ENCODE measurements at places on chromosomes 1 and 21.

- DNase-seq, result no peak
Measured at GRCh38 chr21:15667010-15667409, 62.8 kb upstream of the USP25 start.

GRCh38 chr1:93662481-93663207, 19.0 kb downstream of the BCAR3 start:
- DNase-seq, result no peak

DNA sequence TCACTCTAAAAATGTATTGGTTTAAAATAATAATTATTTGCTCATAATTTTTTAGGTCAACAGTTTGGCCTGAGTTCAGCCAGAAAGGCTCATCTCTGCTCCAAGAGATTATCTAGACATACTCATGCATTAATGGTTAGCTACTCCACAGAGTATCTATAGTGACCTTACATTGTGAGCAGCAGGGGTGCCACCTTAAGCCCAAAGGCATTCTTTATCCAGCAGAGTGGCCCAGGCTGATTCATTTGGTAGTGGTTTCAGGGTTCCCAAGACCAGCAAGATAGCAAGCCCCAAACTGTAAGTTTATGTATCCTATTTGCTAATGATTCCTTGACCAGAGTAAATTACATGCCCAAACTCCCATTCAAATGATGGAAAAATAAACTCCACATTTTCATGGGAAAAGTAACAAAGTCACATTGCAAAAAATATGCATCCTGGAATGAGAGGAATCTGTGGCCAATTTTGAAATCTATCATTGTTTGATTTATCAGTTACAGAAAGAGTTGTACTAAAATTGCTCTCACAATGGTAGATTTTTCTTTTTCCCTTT, 182.6 kb upstream of the KCNK2 start:
- no peak for DNase-seq

DNA sequence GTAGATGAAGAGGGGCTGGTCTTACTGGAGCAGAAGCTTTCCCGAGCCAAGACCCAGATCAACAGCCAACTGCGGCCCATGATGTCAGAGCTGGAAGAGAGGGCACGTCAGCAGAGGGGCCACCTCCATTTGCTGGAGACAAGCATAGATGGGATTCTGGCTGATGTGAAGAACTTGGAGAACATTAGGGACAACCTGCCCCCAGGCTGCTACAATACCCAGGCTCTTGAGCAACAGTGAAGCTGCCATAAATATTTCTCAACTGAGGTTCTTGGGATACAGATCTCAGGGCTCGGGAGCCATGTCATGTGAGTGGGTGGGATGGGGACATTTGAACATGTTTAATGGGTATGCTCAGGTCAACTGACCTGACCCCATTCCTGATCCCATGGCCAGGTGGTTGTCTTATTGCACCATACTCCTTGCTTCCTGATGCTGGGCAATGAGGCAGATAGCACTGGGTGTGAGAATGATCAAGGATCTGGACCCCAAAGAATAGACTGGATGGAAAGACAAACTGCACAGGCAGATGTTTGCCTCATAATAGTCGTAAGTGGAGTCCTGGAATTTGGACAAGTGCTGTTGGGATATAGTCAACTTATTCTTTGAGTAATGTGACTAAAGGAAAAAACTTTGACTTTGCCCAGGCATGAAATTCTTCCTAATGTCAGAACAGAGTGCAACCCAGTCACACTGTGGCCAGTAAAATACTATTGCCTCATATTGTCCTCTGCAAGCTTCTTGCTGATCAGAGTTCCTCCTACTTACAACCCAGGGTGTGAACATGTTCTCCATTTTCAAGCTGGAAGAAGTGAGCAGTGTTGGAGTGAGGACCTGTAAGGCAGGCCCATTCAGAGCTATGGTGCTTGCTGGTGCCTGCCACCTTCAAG, 57.3 kb downstream of the LAMC2 start:
- DNase-seq, result no peak

DNA sequence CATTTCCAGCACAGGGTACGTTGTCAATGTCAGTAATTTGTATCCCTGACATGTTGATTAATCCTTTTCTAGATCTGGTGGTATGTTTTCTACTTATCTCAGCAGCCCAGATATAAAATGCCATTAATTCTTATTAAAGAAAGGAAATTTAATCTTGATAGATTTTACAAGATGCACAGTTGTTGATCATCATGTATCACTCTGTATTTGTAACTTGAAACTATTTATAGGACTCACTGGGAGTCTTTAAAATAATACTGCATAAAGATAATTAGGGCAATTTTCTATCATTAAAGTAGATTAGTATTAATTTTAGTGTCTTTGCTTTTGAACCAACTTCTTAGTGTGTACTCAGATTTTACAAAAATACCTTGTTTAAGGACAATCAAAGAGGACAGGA, 84.9 kb downstream of the GREM2 start:
- DNase-seq, result no peak

DNA sequence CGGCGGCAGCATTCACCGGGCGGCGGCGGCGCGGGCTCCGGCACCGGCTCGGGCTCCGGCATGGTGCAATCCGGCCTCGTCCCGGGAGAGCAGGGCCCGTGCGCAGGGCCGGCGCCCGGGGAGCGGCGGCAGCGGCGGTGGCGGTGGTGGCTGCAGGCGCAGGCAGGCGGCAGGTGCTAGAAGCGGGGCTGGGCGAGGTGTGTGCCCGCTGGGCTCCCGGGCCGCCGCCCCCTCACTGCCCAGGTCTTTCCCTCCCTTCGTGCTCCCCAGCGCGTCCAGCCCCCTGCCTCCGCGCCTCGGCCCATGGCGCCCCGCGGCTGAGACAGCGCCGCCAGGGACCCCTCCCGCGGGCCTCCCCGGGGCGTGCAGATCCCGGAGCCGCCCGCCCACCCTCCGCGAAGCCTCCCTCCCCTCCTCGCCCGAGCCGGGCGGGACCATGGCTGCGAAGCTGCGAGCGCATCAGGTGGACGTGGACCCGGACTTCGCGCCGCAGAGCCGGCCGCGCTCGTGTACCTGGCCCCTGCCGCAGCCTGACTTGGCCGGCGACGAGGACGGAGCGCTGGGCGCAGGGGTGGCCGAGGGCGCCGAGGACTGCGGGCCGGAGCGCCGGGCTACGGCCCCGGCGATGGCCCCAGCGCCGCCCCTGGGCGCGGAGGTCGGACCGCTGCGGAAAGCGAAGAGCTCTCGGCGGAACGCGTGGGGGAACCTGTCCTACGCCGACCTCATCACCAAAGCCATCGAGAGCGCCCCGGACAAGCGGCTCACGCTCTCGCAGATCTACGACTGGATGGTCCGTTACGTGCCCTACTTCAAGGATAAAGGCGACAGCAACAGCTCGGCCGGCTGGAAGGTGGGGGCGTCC, 492 bp downstream of the FOXO6 start:
- peak; percentile 38 for DNase-seq
